Naive B cell (primary cell): ENCODE measurements at places on chromosomes 3 and 15.
A peak's percentile ranks its signal among the peaks of the same experiment; 100 is the strongest.

- no peak for DNase-seq
Measured at GRCh38 chr3:175902226-175902625, 1043.1 kb downstream of the NAALADL2 start.

DNA sequence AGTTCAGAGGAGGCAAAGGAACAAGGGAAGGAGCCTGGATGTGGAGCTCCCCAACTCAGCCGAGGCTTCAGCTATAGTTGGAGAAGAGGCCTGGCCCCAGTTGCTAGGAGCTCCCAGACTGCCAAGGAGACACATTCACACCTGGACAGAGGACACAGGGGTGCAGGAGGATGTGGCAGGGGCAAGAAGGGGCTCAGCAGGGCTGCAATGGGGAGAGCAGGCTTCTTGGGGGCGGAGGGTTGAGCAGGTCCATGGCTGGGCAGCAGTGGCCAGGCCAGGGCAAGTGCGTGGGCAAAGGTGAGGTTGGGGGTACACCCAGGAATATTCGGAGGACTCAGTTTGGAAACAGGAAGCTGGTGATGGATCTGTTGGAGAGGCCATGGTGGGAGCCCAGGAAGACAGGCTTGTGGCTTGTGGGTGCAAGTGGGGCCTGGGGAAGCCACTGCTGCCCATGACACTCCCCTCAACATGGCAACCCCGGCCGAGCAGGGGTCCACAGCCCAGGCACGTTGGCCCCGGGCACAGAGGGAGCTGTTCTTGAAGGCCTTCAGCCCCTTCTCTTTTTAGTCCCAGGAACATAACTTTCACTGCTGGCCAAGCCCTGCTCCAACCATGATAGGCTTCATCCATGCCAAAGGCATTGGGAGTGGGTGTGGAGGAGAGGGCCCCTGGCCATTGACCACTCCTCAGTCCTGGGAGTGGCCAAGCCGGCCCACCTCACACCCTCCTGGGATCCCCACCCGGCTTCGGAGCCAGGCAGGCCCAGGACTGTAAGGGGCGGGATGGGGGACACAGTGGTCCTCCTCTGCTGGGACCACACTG is 33.3 kb downstream of the TSPAN3 start:
- DNase-seq, result no peak

DNA sequence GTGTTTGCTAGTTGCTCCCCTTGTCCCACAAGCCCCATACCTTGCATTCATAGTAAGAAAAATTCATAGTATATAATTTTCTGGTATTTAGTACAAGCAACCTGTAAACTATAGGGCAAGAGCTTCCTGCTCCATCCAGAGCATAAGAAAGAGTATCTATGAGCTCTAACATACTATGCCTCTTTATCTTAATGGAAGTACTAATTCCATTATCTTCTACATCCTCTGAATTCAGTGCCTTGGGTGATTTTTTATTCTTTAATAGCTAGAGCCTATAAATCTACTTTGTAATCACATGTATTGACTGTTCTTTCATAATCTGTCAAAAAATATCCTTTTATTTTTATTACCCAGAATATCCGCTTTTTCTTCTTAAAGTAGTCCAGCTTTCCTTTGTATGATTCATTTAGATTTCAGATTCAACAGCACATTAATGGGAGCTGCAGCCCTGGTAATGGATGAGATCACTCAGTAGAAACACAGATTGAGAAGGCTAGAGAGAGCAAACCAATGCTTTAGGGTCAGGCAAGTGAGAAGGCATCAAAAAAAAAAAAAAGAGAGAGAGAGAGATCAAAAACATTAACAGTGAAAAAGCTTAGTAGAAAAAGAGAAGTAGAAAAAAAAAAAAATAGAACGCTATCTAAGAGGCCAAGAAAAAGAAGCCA is 511.5 kb upstream of the NAALADL2 start:
- no peak for DNase-seq

- DNase-seq, result no peak
Measured at GRCh38 chr3:137987723-137988122, 22.2 kb upstream of the CLDN18 start.

- no peak for DNase-seq
Measured at GRCh38 chr3:2512881-2513280, 414.2 kb downstream of the CNTN4 start.

- DNase-seq, result no peak
Measured at GRCh38 chr15:96343113-96344059, 12.9 kb downstream of the NR2F2 start.

GRCh38 chr3:76561494-76562236 is 478.2 kb upstream of the ROBO2 start:
- no peak for DNase-seq

- DNase-seq, result peak; percentile 79
Measured at GRCh38 chr3:129576514-129577352, 29.7 kb downstream of the PLXND1 start.

- peak; percentile 22 for DNase-seq
Measured at GRCh38 chr3:51967384-51968169, at the start of gene PCBP4. TSS of gene PCBP4 (minus strand) at chr3:51967454. CDS start at chr3:51961240, 6,214 bp downstream.

GRCh38 chr3:43394041-43394554 is 107.8 kb downstream of the SNRK start:
- no peak for DNase-seq

DNA sequence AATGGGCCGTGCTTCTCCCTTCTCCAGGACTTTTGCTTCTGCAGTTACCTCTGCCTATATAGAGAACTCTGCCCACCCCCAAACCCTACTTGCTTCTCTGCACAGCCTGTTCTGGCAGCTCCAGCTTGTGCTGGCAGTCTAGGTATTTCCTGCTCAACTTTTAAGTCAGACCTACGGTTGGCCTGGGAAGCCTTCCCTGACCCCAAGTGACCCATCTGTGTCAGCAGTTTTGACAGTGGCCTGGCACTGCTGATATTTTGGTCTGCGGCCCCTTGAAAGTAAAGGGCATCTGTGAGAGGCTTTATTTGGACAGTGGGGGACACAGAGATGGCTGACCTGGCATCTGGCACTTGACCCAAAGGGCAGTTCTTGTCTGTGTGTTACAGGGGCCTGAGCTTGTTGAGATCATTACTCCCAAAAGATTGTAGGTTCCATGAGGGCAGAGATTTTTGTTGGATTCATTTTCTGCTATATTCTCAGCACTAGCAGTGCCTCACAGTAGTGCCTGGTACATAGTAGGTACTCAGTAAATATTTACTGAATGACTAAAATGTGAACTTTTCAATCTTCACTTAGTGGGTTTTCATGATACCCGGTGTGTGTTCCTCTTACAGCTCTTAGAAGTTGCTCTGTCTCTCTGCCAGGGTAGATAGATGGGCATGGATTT is 55.2 kb upstream of the TRAK1 start:
- DNase-seq, result no peak

DNA sequence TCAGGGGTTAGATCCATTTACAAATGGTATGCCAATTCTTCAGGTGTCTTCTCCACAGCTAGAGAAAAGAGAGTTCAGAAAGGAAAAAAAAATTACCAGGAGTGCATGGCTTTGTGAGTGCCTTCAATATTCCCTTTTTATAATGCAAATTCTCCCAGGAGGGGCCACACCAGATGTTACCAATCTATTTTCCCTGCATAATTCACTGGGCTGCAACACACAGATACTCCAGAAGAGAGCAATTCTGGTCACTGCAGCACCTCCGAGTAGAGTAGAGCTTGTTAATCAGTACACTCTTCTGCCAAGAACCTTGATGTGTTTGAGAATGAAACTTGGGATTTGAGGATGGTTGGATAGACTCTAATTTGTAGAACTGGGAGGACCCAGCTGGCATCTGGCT is 80.7 kb upstream of the SPRED1 start:
- no peak for DNase-seq

- no peak for DNase-seq
Measured at GRCh38 chr15:40133544-40133943, 24.9 kb upstream of the BMF start.

- peak; percentile 69 for DNase-seq
Measured at GRCh38 chr3:53255775-53256703, at the start of gene TKT. TSS of gene TKT (minus strand) at chr3:53256022. CDS start at chr3:53255942, 80 bp downstream.

DNA sequence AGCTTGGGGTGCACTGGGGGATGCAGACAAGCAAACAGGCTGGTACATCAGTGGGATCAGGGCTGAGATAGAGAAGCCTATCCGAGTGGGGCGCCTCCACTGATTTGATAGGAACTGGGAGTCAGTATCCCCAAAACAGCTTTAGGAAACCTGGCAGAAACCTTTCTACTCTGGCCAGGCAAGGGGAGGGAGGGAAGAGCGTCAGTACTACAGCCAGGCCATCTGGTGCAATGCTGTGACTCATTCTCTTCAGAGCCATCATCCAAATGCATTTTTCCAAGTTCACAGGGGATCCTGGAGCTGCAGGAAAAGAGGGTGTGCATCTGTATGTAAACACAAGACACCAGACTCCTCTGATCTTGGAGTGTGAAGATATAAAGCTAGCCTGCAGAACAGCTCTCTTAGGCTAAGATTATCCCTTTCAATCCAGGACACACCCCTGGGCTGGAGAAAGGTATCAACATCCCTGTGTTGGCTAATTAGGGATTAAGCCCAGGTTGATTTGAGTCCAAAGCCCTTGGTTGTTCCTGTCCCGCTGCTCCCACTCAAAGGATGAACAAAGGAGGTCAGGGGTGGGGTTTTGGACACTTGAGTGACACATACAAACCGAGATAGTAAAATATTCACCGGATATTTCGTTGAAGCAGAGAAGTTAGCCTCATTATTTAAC is 9.3 kb downstream of the GALNT15 start:
- DNase-seq, result no peak

- DNase-seq, result no peak
Measured at GRCh38 chr3:74883690-74884089, 269.2 kb upstream of the CNTN3 start.

DNA sequence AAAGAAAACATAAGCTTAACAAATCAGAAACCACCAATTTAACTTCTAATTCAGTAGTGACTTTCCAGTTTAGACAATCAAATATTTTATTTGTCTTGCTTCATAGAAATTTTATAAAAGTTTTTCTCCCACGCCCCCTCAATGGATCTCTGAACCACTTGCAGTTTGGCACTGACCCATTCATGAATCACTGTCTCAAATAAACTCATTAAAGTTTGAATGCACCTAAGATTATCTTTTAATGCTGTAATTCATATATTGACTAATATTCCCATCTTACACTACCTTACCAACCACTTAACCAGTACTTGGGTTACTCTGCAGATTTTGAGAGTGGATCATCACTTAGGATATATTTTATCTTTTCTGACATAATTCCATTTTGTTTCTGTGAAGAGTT is 880.2 kb downstream of the OTOL1 start:
- DNase-seq, result no peak

DNA sequence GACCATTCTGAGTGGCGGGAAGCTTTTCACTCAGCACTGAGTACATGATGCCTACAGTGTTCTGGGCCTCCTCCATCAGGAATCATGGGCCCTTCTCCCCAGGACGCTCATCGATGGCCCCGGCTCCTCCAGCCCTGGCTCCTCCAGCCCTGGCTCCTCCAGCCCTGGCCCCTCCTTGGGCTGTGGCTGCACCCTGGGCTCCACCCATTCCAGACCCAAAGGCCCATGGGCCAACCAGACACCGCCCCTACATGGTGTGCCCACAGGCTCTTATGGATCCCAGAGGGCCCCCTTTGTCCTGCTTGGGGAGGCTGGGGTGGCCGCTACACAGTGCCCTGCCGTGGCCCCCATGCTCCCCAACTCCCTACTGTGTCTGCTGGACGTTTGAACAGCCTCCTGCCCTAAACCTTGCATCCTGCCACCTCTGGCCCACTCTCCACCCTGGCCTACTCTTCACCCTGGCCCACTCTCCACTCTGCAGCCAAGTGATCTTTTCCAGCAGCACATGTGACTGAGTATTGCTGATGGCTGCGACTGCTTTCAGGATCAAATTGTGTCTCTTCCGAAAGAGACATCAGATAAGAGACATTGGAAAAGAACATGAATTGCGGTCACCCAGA is 57.9 kb downstream of the APBA2 start:
- no peak for DNase-seq

GRCh38 chr3:149224736-149225594 is 3.3 kb upstream of the CP start:
- no peak for DNase-seq

DNA sequence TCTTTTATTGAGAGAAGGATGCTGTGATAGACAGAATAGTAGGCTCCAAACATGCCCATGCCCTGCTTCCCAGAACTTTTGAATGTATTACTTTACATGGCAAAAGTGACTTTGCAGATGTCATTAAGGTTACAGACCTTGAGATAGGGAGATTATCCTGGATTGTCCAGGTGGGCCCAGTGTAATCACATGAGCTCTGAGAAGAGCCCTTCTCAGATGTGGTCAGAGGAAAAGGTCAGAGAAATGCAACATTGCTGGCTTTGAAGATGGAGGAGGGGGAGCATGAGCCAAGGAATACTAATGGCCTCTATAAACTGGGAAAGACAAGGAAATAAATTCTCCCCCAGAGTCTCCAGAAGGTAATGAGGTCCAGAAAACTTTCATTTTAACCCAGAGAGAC is 45.8 kb upstream of the LYZL4 start:
- no peak for DNase-seq

DNA sequence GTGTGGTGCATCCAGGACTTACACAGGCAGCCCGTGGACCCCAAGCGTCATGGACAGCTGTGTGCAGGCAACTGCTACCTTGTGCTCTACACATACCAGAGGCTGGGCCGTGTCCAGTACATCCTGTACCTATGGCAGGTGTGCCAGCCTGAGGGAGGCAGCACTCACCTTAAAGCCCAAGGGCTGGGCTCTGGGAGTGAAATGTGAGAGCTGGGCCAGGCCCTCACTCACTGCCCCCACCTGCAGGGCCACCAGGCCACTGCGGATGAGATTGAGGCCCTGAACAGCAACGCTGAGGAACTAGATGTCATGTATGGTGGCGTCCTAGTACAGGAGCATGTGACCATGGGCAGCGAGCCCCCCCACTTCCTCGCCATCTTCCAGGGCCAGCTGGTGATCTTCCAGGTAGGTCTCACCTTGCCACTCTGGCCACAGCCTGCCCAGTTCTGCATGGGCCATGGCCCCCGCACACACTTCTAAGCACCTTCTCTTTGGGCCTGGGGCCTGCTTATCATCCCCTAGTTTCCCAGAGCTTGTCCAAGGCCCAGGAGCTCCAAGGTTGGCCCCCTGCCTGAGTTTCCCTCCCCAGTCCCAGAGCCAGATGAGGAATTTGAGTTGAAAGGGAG is 11.0 kb downstream of the VILL start:
- no peak for DNase-seq

DNA sequence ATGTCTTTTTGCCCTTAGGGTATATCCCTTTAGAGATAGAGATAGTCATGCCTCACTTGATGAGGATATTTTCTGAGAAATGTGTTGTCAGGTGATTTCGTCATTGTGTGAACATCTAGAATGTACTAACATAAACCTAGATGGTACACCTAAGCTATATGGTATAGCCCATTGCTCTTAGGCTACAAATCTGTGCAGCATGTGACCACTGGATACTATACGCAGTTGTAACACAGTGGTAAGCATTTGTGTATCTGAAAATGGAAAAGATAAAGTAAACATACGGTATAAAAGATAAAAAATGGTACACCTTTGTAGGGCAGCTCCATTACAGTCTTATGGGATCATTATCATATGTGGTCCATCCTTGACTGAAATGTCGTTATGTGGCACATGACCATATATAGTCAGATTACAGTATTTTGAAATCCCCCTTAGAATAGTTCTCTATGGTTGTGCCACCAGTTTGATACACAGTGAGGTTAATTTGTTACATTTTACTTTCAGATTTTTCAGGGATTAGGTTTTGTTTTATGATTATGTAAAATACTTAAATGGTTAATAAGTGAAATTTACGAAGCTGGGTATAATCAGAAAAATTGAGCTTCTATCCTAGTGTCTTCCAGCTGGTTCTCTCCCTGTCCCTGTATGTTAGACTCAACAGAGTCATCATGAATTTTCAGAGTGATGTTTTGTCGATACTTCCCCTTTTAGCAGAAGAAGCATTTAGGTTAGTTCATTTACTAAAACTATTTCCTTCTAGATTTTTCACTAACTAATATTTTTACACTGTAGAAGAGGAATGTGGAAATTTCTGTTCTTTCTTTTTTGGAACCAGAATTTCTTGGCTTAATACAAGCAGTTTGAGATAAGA is 12.8 kb downstream of the SETD5 start:
- peak; percentile 21 for DNase-seq
